ENCODE measurements at places on chromosomes 2 and 18. TPM values are rescaled to one million over a fixed set of nuclear protein-coding genes. Genes with fewer than 3 reads are reported as not detected.

The AOX1 gene
- not detected for total RNA-seq

The HS6ST1 gene
- total RNA-seq: 17.4 TPM

The ACOXL gene
- total RNA-seq: not detected

The SCN9A gene
- total RNA-seq: not detected

The TMEM247 gene
- not detected for total RNA-seq

The IL36A gene
- total RNA-seq: not detected

The VWC2L gene
- not detected for total RNA-seq

The LRRTM4 gene
- not detected for total RNA-seq

The IHH gene
- total RNA-seq: not detected

The LYPD1 gene
- not detected for total RNA-seq

The FAP gene
- not detected for total RNA-seq

The ANKRD39 gene
- total RNA-seq: 25.2 TPM

The NEU2 gene
- not detected for total RNA-seq

The THADA gene
- total RNA-seq: 34.5 TPM

The EVA1A gene
- 0.36 TPM for total RNA-seq

Measured in activated naive CD8-positive, alpha-beta T cell treated with anti-CD3 and anti-CD28 coated beads for 36 hours (primary cell).